ENCODE measurements at places on chromosomes 13 and 19.

DNA sequence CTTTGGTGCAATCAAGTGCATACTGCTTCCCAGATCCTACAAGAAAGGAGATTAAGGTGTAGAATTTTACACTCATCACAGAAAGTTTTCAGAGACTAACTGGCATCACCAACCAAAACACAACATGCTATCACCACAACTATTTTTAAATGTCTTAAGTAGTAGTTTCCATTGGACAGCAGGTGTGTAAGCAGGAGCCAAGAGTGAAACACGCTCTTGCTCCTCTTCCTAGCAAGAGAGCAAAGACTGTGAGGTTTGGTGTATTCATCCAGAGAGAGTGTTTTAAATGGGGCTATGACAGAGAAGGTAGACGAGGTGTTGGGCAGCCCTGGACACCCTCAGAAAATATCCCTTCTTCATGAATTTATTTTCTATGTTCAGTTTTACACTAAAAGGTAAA is 12.5 kb upstream of the LILRA4 start:
- no peak for DNase-seq

DNA sequence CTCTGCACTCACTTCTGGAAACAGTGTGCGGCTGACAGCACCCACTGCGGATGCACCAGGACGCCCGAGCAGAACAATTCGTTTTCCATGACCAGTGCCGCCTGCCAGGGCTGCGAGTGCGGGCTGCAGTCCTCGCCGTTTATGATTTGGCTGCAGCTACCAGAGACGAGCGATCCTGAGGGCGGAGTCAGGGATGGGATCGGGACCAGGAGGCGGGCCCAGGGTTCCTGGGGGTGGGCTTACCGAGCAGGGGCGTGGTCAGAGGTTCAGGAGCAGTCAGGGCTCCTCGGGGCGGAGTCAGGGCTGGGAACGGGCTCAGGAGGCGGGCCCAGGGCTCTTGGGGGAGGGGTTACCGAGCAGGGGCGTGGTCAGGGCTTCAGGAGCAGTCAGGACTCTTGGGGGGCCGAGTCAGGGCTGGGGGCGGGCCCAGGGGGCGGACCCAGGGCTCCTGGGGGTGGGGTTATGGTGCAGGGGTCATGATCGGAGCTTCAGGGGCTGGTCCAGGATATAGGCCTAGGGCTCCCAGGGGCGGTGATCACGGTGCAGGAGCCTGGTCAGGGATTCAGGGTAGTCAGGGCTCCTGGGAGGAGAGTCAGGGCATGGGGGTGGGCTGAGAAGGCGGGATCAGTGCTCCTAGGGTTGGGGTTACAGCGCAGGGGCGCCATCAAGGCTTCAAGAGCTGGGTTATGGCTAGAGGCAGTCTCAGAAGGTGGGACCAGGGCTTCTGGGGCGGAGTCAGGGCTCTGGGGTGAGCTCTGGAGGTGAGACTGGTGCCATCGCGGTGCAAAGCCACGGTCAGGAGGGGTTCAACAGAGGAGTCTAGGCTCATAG is 1.7 kb downstream of the KLK4 start:
- DNase-seq: no peak

- DNase-seq: peak; percentile 16
These were observed 474 bp upstream of the IFT88 start for GRCh38 chr13:20566468-20566897.

- DNase-seq: no peak
These were observed 488.8 kb downstream of the IRS2 start for GRCh38 chr13:109297628-109298027.

DNA sequence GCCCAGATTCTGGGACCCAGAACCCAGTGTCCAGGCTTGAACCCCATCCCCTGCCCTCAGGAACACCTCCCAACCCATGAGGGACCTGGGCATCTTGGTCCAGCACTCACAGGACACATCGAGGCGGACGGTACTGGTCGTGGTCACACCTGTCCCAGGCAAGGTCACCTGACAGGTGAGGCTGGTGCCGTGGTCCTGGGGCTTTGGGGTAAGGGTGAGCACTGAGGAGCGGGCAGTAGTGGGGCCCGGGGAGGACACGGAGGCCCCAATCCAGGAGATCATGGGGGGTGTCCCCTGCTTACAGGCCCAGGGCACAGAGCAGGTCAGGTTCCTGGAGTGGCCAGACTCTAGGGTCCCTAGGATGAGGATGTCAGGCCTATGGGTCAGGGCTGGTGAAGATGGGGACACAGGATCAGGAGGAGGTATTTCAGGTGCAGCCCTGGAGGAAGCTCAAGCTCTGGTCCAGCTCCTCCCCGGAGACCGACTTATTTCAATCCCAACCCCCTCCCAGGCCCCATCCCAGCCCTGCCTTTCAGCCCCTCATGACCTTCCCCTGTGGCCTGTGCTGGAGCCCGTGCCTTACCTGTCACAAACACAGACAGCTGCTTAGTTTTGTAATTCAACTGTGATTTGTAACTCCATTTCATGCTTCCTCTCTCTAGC is 772 bp downstream of the SIGLEC8 start:
- DNase-seq: no peak

DNA sequence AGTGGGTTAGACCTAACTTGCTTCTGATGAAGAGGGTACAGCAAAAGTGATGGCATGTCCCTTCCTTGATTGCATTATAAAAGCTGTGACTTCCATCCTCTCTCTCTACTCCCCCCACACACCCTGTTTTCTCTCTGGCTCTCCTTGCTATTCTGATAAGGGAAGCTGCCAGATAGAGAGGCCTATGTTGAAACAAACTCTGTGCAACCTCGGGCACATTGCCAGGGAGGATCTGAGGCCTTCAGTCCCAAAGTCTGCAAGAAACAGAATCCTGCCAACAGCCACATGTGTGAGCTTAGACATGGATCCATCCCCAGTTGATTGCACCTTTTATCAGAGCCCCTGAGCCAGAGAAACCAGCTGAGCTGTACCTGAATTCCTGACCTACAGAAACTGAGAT is 44.8 kb upstream of the ARGLU1 start:
- DNase-seq: no peak

DNA sequence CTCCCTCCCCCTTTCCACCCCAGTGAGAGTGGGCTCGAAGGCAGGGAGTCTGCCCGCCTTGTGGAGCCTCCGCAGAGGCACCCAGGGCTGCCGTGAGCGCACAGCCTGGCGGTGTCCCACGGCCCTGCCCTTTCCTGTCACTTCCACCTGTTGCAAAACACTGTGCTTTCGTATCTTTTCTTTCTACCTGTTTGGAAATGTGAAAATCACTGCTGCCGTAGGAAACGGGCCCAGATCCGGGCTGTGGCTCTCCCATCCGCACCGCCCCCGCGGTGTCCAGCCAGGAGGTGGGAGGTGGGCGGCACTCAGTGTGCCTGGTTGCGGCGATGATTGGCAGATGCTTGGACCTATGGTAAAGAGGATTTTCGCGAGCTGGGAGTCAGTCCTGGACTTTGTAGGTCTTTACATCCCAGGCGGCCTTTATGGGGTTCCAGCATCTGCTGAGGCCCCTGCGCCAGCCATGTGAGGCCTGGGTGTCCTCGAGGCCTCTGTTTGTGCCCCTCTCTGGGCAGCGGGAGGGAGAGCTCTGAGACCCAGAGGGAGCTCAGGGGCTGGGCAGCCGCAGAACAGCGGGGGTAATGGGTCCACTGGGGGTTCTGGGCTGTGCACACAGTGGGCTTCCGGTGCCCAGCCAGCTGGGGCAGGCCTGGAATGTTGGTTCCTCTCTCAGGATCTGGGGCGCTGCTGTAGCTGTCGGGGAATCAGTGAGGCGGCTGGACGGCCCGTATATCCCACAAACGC is 6.1 kb downstream of the STK11 start:
- DNase-seq: no peak

DNA sequence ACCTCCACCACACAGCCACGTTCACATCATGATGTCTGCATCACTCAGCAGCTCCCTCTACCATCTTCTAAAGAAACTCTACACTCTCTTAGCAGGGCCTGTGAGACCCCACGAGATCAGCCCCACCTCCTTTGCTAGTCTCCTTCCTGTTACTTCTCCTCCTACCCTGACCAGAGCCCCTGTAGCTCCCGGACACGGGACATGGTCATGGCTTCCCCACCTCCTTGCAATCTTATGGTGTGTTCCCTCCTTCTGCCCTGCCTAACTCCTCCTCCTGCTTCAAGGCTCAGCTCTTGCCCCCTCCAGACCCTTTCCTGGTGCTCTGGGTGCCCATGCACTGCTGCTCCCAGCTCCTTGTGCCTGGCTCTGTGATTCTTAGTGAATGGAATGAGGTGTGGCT is 8.1 kb upstream of the MRPS31 start:
- DNase-seq: no peak

DNA sequence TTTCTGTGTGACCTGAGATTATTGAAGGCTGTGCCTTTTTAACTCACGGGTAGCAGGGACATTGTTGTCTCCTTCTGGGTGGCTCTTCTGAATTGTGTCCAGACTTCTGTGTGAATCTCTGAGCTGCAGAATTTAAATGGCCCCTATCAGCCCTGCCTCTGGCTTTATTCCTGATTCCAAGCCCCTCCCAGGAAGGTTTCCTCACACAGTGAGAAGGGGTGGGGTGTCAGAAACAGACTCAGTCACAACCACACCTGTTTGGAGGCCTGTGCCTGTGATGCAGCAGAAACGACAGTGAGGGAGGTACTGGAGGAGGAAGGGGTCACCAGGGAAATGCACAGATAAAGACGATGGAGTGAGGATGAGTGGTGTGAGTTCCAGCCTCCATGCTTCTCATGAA is at the start of gene CLC:
Gene CLC (minus strand): TSS at position 139 of the 400 bp plus-strand sequence. CDS start 77 bp downstream, at position 62.
- no peak for DNase-seq

GRCh38 chr13:32164622-32165268 is 133.2 kb downstream of the FRY start:
- DNase-seq: no peak

DNA sequence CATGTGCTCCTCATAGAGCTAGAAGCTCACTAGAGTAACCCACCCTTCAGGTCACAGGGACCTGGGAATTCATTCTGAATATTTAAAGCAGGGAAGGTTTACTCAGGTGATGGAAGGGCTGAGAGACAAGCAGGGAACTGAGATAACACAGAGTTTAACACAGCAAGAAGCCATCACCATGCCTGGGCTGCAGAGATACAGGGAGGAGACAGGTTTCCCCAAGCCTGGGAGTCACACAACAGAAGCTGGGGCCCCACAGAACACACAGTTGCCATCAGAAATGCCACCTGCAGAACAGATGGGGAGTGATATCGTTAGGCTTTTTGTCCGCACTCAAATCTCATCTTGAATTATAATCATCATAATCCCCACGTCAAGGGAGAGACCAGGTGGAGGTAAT is 7.9 kb upstream of the CYSLTR2 start:
- no peak for DNase-seq

DNA sequence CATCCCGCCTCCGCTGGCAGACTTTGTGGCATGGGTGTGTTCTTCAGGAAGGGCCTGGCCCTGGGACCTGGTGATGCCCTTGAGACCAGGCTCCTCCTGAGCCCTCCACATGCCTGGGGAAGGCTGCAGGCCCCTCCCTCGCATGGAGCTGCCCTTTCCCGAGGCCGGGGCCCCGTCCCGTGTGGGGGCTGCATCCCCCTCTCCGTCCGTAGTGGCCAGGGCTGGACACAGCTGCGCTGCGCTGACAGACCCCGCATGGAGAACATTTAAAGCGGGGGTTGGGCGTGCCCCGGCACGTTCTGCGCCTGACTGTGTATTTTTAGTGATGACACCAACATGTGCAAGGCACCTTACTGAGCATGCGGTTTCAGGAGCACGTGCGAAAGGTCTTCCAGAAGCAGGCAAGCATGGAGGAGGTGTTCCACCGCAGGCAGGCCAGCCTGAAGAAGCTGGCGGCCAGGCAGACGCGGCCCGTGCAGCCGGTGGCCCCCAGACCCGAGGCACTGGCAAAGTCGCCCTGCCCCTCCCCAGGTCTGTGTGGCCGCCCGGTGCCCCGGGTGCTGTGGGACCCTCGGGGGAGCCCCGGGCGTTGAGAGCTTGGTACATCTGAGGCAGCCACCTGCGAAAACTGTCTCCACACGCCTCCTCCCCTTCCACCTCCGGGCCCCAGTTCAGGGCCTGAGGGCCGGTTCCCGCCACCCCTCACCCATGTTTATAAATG is 28.8 kb upstream of the F7 start:
- DNase-seq: no peak

- no peak for DNase-seq
These were observed 4.7 kb downstream of the STXBP2 start for GRCh38 chr19:7641290-7642276.

GRCh38 chr13:33775339-33776108 is 42.4 kb upstream of the RFC3 start:
- no peak for DNase-seq

- DNase-seq: no peak
These were observed 124.3 kb upstream of the STARD13 start for GRCh38 chr13:33409673-33410510.

DNA sequence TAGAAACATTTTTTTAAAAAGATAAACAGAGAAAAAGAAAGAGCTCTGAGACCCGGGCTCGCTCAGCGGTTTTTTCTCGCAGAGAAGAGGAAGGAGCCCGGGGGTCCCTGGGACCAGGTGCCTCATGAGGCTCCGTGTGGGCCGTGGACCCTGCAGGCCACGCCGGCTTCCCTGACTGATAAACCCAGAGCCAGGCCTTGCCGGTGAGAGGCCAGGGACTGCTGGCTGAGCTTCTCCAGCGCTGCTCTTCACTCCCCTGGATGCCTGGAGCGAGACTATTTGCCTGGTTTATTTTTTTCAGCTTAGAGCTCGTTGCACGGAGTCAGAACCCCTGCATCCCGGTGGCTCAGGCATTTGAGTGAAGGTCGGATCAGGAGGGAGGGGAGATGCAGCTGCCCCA is 53.4 kb upstream of the F7 start:
- no peak for DNase-seq

- no peak for DNase-seq
These were observed 692.7 kb downstream of the UQCRFS1 start for GRCh38 chr19:28519952-28520861.

DNA sequence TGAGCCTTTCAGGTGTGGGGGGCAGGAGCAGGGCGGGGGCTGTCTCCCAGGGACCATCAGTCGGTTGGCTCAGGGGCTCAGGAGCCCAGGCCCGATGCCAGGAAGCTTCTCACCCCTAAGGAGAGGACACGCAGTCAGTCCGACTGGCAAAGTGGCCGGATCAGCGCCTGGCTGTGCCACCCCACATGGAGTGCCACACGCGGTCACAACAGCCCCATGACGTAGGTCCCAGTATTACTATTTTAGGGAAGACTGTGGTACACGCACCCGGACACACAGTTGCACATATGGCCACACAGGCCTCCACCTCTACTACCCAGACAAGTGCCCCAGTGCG is 29.3 kb upstream of the GRTP1 start:
- no peak for DNase-seq

DNA sequence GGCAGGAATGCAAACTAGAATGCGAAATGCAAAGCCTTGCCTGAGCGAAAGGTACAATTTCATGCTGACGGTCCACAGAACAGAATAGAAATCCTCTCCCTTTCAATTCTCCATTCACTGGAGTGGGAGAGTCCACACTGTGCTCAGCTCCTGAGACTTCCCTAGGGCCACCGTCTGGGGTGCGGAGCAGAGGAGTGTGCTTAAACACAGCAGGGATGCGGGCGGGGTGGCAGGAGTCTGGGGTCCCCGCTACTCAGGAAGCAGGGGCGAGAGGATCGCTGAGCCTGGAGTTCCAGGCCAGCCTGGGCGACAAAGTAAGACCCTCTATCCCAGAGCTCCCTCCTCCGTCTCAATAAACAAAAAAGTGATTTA is 552 bp upstream of the ZNF816 start:
- no peak for DNase-seq

GRCh38 chr19:45078390-45079062 is 534 bp upstream of the GEMIN7 start:
- DNase-seq: no peak
